ENCODE measurements at places on chromosomes 1 and 21. TPM values are rescaled to one million over a fixed set of nuclear protein-coding genes. Genes with fewer than 3 reads are reported as not detected.

The SLC22A15 gene
- polyA plus RNA-seq, result 6.4 TPM

The BNIPL gene
- polyA plus RNA-seq, result 0.42 TPM

The LMX1A gene
- not detected for polyA plus RNA-seq

The TNFRSF18 gene
- not detected for polyA plus RNA-seq

The NBPF6 gene
- not detected for polyA plus RNA-seq

The AMY1A gene
- polyA plus RNA-seq, result not detected

The CHI3L1 gene
- polyA plus RNA-seq, result 0.33 TPM

The FALEC gene
- not detected for polyA plus RNA-seq

The TRPM2 gene
- polyA plus RNA-seq, result 16.6 TPM
